T-helper 2 cell (primary cell): ENCODE measurements at places on chromosomes 12 and 14.

GRCh38 chr12:124296916-124297351 is 2.0 kb downstream of the RFLNA start:
- DNase-seq = no peak

DNA sequence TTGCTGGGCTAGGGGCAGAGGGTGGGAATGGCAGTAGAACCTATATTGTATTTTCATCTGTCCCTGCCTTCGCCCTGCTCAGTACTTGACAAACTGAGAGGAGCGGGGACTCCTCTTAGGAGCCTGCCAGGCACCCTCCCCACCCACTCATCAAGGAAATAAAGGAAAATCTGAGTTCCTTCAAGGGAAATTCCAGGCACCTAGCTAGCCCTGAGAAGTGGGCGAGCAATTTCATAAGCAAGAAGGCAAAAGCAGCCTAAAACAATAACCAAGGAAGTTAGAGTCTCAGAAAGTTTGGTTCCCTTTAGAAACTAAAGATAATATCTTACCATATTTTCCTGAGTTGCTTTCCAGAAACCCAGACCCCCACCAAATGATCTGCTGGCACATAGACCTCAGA is 10.6 kb upstream of the PLEKHD1 start:
- no peak for DNase-seq

GRCh38 chr12:97229004-97229403 is 233.6 kb upstream of the RMST start:
- no peak for DNase-seq

GRCh38 chr12:48104531-48104930 is 1.3 kb downstream of the SENP1 start:
- DNase-seq = no peak

DNA sequence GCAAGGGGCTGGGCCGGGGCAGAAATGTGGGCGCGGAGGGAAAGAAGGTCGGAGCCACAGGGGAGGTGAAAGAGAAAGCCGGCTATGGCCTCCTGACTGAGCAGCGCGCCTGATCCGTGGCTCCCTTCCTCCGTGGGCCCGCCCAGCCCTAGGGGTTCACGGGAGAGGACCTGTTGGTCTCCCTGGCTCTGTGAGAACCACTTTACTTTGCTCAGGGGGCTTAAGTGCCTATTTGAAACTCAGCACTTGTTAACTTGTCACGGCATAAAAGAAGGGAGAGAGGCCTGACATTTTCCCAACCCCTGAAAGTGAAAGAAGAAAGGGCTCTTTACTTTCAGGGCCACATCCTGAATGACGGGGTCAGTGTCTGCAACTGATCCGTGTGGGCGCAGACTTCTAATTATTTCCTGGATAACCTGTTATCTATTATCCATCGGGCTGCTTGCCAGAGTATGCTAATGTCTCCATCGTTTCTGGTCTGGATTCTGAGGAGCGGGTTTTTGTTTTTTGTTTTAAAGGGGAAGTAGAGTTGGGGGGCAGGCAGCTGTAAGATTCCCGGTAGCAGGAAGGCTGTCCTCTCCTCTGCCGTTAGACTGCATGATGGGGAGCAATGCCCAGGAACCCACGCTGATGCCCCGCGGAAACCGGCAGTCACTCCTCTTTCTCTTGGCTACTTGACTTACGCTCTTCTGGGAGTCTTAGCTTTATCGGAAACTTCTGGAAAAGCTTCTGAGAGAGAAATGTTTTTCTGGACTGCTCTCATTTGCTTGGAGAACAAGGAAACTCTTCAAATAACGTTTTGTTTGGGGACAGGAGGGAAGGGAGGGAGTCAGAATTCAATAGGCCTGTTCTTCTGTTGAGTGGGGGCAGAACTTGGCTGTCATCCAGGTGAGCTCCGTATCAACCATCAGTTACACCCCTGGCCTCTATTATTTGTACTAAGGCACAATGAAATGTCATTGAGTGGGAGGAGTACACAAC is 127.7 kb upstream of the MAX start:
- DNase-seq = no peak
